NCI-H2081 (cell line): ENCODE measurements at places on chromosomes 5 and 9.

GRCh38 chr5:76556511-76557221 is 66.5 kb downstream of the F2RL2 start:
- no peak for DNase-seq

- DNase-seq: no peak
These were observed 90.8 kb downstream of the HACD4 start for GRCh38 chr9:20940447-20941173.

DNA sequence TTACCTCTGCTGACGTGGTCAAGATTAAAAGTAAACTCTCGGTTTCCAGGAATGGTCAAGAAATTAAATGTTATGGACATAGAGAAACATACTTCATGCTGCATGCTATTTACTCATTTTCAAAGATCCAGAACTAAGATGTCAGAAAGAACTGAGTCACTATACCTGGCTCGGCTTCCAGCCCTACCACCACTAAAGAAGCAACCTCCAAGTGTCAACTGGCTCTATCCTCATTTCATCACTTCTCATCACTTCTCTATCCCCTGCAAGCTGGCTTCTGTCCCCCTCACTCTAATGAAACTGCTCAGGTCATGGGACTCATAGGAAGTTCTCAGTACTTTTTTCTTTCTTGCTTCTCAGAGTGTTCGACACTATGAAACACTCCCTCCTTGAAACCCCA is 116.2 kb downstream of the CDK5RAP2 start:
- DNase-seq: no peak

- no peak for DNase-seq
These were observed 44.1 kb upstream of the KCNN2 start for GRCh38 chr5:114317751-114318150.

DNA sequence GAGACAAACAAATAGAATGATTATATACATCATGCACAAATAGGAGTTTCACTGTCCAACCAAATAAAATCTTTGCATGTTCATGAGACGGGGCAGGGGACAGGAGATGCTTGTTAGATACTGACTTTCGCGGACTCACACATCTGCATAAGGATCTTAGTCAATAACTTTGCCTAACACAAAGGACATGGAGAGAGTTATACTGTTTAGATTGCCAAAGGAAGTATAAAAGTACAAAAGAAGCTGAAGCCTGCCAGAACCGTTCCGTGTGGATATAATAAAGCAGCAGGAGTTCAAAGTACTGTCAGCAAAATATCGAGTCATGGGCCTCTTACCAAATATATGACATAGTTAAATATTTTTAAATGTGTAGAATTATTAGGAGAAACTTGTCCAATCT is 1148.4 kb downstream of the EFNA5 start:
- no peak for DNase-seq

DNA sequence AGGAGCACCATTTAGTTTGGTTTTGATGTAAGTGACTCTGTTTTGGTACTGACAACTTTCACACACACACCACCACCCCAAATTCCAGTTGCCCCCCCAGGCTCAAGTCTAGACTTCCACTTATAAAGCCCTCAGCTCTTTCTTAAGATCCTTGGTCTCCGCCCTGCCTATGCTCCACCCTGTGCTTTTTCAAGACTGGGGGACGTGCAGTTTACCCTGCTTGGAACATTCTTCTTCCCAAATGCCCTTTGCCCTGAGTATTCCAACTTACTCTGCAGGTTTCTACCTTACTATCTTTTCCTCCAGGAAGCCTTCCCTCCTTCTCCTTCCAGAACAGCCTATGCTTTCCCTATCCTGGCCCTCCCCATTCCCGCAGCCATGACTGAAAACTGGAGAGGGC is 1.5 kb upstream of the TRIM14 start:
- no peak for DNase-seq

DNA sequence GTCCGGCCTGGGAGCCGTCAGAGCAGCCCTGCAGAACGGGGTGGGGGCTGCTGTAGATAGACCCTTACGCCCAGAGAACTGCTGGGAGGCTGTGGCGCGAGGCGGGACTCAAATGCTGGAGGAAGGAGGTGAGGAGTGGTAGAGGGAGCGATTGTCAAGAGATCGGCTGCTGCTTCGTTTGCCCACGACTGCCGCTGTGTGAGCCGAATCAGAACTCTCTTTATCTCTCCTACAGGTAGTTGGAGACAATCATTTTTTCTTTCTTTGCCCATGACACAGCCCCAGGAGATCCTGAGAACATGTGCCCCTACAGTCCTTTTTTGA is 456 bp downstream of the ZNF79 start:
- no peak for DNase-seq

DNA sequence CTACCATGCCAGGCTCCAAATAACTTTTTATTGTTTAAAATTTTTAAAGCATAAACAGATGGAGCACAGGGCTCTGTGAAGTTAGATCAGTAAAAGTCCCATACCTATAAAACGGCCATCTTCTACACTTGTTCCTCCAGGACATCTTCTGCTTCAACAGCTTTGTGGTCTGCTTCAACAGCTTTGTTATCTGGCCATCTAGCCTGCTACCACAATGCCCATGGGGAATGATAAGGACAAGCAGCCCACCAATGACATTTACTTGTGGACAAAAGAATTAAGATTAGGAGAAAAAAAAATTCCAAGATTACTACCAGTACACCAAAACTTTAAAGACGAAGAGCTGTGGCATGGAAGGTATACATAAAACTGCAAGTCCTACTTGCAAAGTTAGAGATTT is 2.2 kb upstream of the VPS13A start:
- no peak for DNase-seq

GRCh38 chr9:104970271-104970987 is 42.5 kb upstream of the ABCA1 start:
- DNase-seq: no peak

DNA sequence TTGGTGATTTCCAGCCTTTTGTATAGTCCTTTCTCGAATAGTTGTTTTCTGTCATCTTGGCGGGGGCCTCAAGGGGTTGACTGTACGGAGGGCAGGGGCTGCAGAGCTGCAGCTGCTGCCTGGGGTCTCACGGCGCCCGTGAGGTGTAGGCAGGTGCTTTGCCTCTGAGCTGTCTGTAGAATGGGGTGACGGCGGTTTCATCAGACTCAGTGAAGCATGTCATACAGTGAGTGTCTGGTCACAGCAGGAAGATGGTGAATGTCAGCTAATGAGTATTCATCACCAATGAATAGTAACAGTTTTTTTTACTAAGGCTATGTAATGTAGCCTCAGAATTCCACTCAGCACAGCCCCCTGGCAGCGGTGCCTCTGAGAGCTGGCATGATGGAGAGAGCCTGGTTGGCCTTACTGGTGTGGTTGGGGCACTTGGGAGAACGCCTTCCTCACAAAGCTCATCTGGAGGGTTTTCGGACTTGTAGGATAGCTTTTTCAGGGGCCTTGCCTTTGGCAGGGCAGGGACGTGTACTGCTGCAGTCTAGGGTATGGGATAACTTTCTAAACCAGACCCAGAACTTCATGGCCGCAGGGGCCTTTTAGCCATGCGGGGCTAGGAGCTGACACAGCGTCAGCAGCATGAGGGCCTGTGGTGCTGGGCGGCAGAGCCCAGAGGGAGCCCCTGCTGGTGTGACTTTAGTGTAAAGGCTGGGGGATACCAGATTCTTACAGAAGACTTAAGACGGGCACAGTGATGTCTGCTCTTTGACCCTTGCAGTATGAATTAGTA is 15.0 kb downstream of the TENT4A start:
- DNase-seq: no peak

DNA sequence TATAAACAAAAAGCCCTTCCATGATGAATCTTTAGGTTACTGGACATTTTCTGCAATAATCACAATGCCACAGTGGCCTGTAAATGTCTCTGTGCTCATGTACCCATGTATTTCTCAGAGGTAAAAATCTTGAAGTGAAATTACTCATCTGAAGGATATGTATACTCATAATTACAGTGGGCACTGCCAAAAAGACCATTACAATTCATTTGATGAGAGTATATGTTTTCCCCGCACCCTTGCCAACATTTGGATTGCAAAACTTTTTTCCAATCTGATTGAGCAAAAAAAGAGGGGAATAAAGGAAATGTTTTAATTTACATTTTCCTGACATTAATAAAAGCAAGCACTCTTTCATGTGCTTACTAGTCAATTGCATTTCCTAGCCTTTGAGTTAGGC is 110.5 kb downstream of the EPB41L4A start:
- DNase-seq: no peak
